Dermis blood vessel endothelial cell (primary cell): ENCODE measurements at places on chromosomes 11 and 22. TPM values are rescaled to one million over a fixed set of nuclear protein-coding genes. Genes with fewer than 3 reads are reported as not detected.

- DNase-seq = no peak
Observed at GRCh38 chr11:103681855-103682254, 354.6 kb upstream of the DDI1 start.

- no peak for DNase-seq
Observed at GRCh38 chr11:116400081-116400480, 372.7 kb downstream of the BUD13 start.

The MS4A6A gene
- 1.3 and 6.0 TPM in 2 replicates for total RNA-seq

- peak; percentile 43 for DNase-seq
Observed at GRCh38 chr11:393219-394033, 583 bp upstream of the PKP3 start.

The SORL1 gene
- total RNA-seq = 0.05 and 0.17 TPM in 2 replicates

The EHBP1L1 gene
- 15.7 and 15.9 TPM in 2 replicates for total RNA-seq

GRCh38 chr22:42068291-42068690, 2.3 kb downstream of the NAGA start:
- no peak for DNase-seq

DNA sequence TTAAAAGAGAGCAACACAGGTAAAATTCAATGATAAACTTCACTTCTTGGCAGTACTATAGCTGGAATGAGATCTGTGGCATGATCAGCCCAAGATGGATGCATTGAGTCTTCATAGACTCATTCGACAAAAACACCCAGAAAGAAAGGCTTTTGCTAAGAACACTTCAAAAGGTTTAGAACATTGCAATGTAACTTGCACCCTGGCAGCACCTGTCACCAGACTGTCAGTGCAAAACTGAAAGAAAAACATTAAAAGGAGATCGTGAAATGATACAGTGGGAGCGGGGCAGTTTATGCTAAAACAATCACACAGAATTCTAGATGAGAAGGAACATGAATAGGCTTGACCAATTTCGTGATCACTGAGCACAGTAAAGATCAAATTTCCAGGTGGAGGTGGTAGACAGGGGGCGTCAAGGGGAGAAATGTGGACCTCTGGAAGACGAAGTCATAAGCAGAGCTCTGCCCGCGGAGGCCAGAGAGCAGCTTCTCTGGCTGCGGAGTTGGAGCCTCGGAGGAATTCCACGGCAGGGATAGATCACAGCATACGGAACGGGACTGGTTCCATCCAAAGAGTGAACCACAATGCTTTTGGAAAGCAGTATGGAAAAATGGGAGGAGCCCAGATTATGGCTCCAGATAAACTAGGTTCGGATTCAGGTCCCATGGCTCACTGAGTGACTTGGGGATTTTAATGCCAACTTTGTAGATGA, 11.9 kb downstream of the VSIG10L2 start:
- DNase-seq = no peak

DNA sequence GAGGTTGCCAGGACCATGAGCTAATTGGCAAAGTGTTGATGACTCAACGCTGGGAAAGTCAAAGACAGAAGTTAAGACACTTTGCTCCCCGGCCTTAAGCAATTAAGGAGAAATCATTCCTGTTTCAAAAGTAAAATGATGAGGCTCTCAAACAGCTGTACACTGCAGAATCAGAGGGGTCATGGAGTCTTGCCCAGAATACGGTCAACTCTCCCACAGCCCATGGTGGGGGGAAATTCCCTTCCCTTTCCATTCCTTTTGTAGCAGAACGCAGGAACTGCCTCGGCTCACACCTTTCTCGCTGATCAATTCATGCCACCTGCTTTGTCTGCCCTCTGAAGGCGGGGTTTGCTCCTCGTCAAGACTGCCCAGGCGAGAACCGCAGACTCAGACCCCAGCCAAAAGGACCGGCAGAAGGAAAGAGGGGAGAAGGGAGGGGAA, 52.8 kb downstream of the MN1 start:
- no peak for DNase-seq

The FZD4 gene
- total RNA-seq = 185 and 214 TPM in 2 replicates

The OMP gene
- 0.47 TPM in 1 of 2 replicates, not detected in the other for total RNA-seq
